Neural progenitor cell (in vitro differentiated cells): ENCODE measurements at places on chromosomes 11 and 22.
A peak's percentile ranks its signal among the peaks of the same experiment; 100 is the strongest.

- DNase-seq = no peak
Observed at GRCh38 chr11:134843020-134843419, 431.0 kb upstream of the B3GAT1 start.

GRCh38 chr22:29265929-29266328 is 1.9 kb downstream of the RHBDD3 start:
- no peak for DNase-seq

DNA sequence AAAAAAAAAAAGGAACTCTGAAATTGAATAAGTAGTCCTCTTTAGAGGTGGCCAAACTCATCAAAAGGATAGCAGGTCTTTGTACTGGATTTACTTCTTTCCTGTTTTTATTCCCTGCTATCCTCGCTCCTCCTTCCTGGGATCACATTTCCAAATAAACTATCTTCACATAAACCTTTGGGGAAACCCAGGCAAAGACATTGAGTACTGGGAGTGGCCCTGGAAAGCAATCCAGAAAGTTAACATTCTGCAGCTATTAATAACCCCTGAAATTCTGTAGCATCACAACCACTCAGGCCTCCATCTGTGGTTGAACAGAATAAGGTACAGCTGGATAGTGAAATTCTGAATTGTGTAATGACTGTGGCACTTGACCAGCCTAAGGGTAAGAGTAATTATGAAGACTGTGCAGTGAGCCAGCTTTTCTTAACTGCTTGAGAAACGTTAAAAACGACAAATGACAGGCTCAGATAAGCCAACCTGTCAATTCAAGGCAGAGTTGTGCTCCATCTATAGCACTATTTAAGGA is 58.8 kb downstream of the ISX start:
- DNase-seq = no peak

- no peak for DNase-seq
Observed at GRCh38 chr11:44028816-44029506, 18.8 kb upstream of the ACCSL start.

DNA sequence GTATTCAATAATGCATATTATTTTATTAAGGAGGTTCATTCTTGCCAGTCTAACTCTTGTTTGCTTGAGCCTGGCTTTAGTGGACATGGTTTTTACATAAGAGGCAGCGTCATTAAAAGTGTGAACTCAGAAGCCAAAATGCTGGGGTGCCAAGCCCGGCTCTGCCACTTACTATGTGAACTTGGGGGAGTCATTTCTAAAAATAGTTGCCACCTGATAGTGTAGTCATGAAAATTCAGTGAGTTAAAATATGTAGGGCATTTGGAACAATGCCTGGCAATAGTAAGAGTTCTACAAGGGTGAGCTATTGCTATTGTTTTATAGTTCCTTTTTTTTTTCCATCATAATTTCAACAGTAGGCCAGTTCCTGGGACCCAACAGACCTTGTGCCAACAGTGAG is 49.9 kb downstream of the TENM4 start:
- DNase-seq = no peak

DNA sequence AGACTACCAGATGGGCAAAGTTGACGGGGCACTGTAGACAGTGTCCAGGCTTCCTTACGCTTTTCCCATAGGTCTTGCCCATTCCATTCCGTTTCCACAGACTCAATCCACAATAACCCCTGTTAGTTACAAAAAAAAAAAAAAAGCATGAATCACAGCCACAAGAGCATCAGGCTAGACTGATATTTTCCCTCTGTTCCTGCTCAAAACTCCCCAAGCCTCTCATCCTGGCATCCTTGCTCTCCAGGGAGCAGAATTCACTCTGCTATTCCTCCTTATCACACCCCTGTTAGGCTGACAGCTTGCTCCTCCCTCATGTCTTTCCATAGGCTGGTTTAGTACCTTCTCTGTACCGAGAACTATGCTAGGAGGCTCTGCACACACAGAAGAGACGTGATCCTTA is 42.2 kb downstream of the TMEM123 start:
- DNase-seq = no peak

GRCh38 chr11:132913295-132913694 is 619.0 kb downstream of the OPCML start:
- no peak for DNase-seq

- no peak for DNase-seq
Observed at GRCh38 chr11:60972182-60973030, 926 bp downstream of the CD6 start.

DNA sequence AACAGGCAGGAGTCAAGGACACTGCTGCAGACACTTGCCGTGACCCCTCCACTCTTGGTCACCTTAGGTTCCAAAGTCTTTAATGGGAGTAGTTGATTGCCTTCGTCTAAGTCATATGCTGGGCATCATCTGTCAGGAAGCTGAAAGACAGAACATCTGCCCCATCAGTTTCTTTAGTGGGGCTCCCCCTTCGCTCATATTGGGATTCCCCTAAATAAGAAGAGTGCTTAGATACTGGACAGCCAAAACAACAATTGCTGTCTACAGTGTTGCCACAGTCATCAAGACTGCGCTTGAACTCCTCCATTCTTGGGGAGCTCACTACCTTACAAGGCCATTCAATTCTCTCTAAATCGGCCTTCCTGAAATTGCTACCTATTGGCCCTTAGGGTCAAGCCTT is 58.5 kb downstream of the UBASH3B start:
- no peak for DNase-seq

DNA sequence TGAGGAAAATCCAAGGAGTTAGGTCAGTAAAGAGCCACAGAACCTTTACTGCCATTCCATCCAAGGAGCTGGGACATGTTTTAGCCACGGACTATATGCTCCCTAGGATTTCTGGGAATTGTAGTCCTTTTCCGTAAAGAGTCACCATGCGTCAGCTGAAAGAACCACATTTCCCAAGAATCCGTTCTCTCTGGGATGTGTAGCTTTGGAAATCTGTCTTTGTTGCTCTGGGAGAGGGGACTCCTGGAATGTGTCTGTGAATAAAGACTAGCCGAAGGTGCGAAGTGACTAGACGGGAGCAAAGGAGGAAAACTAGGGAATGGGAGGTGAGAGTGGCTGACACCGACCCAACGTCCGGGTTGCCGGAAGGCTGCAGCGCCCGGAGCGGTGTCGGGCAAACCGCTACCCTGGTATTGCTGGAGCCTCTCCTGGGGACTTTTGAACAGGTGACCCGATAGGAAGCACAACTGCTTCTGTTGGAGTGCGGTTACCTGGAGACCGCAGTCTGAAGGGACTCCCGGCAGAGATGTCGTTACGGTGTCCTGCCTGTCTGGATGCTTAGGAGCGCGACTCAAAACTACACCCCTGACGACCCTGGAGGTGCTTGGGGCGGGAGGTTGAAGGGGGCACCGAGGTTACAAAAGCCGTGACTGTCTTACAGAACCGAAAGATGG is at the start of gene IFTAP:
Gene IFTAP (plus strand): TSS at position 187 of the 674 bp plus-strand sequence. CDS start 15,602 bp downstream, outside the sequence.
- peak; percentile 92 for DNase-seq

- no peak for DNase-seq
Observed at GRCh38 chr11:111550258-111550657, 9.7 kb downstream of the LAYN start.

GRCh38 chr11:30358536-30358935 is 35.6 kb downstream of the ARL14EP start:
- no peak for DNase-seq

GRCh38 chr11:19193916-19194315 is 7.9 kb downstream of the CSRP3 start:
- DNase-seq = no peak

GRCh38 chr11:122271137-122271536 is 155.1 kb upstream of the BLID start:
- DNase-seq = no peak

- DNase-seq = no peak
Observed at GRCh38 chr11:77073328-77074001, 6.7 kb downstream of the CAPN5 start.

DNA sequence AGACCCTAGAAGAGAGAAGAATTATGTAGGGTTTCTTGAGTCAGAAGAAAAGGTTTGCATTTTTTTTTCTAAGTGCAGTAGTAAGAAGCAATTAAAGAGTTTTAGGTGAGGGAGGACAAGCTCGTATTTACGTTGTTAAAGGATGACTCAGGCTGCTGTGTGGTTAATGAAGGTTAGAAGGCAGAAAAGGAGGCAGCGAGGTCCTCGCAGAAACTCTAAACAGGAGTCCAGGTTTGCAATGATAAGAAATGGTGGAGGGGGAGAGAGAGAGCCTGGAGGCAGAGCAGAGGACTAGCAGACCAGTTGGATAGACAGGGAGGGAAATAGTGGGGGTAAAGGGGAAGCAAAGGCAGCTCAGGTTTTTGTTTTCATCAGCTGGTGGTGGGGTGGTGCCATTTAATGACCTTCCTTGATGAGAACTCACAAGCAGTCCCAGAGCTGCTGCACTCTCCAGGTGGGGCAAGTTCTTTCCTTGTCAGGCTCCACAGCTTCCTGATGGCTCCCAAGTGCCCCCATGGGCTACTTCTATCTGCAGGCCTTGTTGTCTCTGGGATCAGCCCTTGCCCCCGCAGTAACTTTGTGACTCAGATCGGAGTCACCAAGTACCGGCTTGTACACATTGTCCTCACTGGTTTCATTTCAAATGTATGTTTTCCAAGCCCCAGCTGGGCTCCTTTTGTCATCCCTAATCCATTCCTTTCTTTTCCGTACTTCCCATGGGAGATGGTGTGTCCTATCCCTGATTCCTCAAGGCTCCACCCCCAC is 8.3 kb upstream of the INSC start:
- peak; percentile 42 for DNase-seq

GRCh38 chr22:32605576-32605975 is 131.0 kb downstream of the FBXO7 start:
- DNase-seq = no peak

DNA sequence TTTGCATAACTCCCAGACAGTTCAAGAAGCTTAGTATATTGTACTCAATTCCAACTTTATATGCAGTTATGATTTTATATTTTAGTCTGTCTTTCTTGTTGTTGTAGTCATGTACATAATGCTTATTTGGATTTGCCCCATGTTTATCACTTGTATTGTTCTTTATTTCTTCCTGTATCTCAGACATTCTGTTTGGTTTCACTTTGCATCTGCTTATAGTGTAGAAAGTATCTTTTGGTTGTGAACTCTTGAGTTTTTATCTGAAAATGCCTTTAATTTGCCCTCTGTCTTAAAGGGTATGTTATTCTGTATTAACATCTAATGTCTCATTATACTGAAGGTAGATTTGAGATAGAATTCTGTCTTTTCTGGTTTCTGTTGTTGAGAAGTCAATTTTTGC is 275.4 kb downstream of the DYNC2H1 start:
- DNase-seq = no peak

GRCh38 chr22:27581236-27581635 is 220.3 kb downstream of the MN1 start:
- DNase-seq = no peak

GRCh38 chr11:63598556-63598955 is 15.7 kb downstream of the PLAAT3 start:
- DNase-seq = no peak

DNA sequence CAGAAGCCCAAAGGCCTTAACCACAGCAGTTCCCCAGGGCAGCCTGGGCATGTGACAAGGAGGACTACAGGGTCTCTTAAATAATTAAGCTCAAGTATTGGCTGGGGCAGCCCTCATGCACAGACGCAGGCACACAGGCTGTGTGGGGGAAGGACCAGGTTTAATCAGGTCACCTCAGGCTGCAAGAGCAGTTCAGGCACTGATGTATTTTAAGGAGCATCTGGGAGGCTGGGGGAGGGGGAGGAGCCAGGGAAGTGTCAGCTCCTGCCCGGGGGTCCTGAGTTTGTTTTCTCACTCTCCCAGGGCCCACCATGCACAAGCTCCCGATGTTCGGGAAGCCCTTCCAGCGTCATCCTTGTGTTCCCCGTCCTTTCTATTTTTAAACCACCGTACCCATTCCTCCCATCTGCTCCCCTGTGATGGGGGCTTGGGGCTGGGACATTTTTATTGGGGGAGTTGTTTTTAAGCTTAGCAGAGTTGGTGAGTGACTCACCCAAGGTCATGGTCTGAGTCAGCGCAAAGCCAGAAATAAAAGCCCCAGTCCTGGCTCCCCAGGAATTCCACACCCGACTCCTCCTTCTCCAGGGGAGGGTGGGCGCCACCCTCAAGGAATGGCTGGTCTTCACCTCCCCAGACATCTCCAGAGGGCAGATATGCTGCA is 2.4 kb downstream of the CSDC2 start:
- no peak for DNase-seq

GRCh38 chr22:48927591-48927990 is 900.1 kb downstream of the BRD1 start:
- DNase-seq = no peak

DNA sequence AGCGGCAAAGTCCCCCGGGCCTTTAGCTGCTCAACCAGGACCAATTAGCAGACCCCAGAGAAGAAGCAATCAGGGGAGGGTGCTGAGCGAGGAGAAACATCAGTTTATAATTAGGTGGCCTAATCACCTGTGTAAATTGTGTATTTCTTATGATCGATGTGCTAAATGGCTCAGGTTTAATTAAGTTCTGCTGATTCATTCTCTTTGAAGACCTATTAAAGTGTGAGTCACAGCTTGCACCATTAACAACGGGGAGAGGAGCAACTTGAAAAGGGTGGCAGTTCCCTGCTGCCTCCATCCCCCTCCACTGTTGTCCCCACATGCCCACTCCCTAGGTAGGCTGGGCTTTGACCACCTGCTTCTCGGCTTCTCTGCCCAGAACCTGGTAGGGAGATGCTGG is 10.7 kb downstream of the ISX start:
- DNase-seq = no peak

GRCh38 chr11:69394869-69395246 is 86.6 kb upstream of the LINC01488 start:
- no peak for DNase-seq

- DNase-seq = no peak
Observed at GRCh38 chr22:47083379-47083986, 321.0 kb downstream of the TBC1D22A start.

DNA sequence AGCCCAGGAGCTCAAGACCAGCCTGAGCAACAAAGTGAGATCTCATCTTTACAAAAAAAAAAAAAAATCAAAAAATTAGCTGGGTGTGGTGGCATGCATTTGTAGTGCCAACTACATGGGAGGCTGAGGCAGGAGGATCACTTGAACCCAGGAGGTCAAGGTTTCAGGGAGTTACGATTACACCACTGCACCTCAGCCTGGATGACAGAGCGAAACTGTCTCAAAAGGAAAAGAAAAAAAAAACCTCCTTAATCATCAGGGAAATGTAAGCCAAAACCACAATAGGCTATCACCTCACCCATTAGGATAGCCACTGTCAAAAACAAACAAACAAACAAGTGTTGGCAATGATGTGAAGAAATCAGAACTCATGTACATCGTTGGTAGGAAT is 13.4 kb downstream of the DGCR2 start:
- no peak for DNase-seq

- peak; percentile 8 for DNase-seq
Observed at GRCh38 chr11:29634244-29634643, 382.6 kb downstream of the KCNA4 start.

GRCh38 chr22:36433318-36434231 is 45.8 kb upstream of the MYH9 start:
- DNase-seq = no peak

- DNase-seq = no peak
Observed at GRCh38 chr11:35101223-35101622, 37.7 kb upstream of the CD44 start.

DNA sequence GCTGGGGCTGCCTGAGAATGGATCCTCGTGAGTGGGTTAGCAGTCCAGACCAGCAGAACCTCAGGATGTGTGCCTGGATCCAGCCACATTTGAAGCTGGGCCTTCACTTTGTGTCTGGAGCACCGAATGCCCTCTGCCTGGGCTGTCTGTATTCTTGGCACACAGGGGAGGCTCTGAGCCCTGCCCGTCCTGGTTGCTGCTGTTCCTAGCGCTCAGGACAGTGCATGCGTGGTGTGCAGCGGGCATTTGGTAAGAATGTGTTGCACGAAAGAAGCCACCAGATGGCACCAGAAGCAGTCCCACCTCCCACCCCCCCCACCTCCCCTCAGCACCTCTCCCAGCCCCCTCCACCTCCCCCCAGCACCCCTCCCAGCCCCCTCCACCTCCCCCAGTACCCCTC is 4.1 kb upstream of the MAPK11 start:
- peak; percentile 81 for DNase-seq
